ENCODE measurements at places on chromosomes 16 and 17.

DNA sequence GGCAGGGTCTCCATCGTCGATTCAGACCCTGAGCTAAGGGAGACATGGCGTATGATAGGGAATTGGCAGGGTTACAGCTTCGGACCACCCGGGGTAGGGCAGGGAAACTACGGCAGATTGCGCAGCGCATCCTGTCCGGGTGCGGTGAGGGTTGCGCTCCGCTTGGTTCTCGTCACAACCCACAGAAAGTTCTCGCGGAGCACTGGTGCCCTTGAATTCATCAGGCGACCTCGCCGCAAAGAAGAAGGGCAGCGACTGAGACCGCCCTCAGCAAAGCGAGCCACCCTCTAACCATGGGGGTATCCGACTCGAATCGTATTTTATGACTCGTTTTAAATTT, 1.2 kb downstream of the HS3ST3B1 start:
- peak; percentile 63 for DNase-seq

- peak; percentile 75 for DNase-seq
These were observed at the start of gene CDK5R1 for GRCh38 chr17:32486701-32487472. TSS of gene CDK5R1 (plus strand) at chr17:32486993. CDS start at chr17:32487621, 628 bp downstream.

DNA sequence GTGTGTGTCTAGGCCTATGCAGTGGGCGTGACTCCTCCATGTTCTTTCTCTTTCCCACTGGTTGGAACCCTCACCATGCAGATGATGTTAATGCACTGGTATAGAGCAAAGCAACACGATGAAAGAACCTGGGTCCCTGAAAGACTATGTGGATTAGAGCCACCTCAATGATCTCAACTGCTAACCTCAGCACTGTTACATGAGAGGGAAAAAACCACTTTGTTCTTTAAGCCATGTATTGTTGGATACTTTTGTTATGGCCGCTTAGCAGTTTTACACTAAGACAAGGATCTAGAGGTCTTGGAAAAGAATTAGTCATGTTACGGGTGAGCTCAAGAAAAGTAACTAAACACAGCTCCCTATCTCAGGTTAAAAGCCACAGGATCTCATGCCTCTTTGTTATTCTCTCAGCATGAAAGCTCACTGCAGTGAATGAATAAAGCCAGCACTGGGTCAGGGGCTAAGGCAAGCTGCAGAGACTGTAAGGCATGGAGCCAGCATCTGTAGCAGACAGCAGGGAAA, 56.6 kb upstream of the RBBP6 start:
- no peak for DNase-seq

DNA sequence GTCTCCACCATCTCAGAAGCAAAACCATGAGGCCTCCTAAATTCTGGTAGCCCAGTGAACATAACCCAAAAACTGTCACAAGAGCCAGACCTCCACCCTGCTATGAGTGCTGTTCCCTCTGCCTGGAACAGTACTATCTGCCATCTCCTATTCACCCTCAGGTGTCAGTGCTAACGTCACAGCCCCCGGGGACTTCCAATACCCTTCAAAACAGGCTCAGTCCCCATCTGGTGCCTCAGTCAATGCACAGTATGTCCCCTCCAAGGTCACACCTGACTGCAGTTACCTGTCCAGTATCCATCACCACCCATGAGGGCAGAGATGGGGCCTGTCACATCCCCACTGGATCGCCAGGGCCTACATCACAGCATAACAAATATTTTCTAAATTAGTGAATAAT, 11.5 kb downstream of the CREBBP start:
- DNase-seq, result no peak

GRCh38 chr16:73285436-73286201, 237.7 kb upstream of the ZFHX3 start:
- DNase-seq, result no peak

- no peak for DNase-seq
These were observed 411.3 kb upstream of the PSMD7 start for GRCh38 chr16:73885319-73885718.

- no peak for DNase-seq
These were observed 169.0 kb downstream of the ENGASE start for GRCh38 chr17:79243603-79243990.

- no peak for DNase-seq
These were observed 9.6 kb upstream of the MTSS2 start for GRCh38 chr16:70695331-70696070.

DNA sequence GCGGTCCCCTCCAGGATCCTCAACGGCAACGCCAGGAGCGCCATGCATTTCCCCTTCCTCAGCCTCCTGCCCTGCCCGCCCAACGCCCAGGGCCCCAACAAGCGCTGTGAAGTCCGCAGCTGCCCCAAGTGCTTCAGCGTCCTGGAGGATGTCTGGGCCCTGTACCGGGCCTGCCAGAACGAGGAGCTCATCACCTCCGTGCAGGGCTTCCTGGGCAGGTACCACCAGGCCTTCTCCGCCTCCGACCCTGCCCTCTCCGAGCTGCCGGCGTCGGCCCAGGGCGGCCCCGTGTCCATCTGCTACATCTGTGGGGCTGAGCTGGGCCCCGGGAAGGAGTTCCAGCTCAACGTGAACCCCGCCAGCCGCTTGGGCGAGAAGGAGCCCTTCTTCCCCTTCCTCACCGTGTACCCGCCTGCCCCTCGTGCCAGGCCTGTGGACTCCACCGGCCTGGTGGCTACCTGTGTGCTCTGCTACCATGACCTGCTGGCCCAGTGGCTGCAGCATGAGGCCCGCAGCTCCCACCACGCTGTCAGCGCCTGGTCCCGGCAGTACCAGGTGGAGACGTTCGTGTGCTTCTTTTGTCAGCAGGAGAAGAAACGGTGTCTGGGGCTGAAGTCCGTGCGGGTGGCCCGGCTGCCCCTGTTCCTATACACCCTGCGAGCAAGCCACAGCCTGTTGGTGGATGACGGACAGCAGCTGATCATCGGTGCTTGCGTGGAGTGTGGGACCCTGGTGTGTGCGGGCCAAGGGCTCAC, 58.9 kb upstream of the CIBAR2 start:
- DNase-seq, result no peak

DNA sequence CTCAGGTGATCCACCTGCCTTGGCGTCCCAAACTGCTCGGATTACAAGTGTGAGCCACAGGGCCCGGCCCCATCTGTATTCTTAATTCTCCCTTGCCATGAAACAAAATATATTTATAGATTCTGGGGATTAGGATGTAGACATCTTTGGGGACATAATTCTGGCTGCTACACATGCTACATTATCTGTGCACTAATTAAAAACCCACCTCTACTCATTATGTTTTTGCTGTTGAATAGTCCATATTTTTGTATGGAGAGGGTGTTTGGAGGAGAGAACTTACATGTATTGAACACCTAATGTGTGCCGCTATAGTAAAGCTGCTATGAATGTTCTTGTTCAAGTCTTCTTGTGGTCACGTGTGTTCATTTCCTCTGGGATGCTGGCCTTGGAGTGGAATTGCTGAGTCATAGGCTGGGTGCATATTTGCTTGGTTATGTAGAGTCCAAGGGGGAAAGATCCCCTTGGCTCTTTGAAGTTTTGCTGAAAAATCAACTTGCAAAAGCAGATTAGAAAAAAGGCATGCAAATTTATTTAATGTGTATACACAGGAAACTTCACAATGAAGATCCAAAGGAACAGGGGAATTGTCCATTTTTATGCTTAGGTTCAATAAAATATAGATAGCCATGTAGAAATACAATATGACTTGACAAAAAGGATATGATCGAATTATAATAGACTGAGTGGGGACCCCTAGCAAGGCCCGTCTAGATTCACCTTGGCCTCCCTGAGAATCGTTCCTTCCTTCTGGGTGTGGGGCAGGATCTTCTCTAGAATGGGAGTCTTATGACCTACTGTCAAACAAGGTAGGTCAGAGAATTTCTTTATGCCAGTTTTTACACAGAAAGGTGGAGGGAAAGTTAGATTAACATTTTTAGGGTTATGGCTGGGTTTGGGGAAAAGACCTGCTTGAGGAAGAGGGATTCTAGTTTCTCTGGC, 42.1 kb upstream of the GPRC5B start:
- DNase-seq, result no peak

DNA sequence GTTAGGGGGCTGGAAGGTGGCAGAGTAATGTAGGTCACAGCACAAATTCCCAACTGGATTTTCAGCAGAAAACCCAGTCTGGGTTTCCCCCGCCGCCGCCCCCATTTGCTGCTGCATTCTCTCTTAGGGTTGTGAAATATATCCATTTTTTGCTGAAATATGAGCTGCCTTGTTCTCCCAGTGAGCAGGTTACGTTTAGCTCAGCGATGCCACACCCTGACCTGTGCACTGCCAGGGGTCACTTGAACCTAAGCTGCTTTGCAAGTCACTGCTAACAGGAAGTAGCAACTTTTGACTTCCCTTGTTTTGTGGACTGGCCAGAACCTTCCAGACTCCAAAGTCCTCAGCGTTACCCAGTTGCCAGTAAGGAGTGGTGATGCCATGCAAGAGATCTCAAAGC, 274.1 kb downstream of the CPPED1 start:
- no peak for DNase-seq
